ENCODE measurements at places on chromosomes 3 and 15. TPM values are rescaled to one million over a fixed set of nuclear protein-coding genes. Genes with fewer than 3 reads are reported as not detected.

DNA sequence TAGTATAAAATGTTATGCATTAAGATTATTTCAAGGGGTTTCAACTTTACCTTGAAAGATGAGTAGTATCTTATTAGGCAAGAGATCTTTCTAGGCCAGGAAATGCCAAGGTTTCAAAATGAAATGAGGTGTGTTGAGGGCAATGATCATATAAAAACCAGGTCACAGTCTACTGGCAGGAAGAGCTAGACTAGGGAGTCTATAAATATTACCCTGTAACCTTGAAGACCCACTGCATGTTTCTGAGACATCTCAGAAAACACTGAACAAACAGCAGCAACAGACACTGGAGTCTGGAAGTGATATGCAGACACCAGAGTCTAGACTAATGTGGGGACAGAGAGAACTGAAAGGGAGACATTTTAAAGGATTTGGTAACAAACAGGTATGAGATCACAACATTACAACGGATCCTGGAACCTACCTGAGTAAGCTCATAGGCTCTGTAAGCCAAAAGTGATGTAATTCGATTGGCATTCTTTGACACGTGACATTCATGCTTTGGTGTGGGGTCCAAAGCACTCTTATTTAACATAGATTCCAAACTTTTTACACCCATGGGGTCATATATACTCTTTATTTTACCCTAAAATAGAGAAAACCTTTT, 15.0 kb downstream of the TASOR start:
- no peak for DNase-seq

The ABCF3 gene
- 37.1 TPM for total RNA-seq

GRCh38 chr3:109116031-109116430, 1.9 kb downstream of the MORC1 start:
- DNase-seq: no peak

- no peak for DNase-seq
These were observed 247.7 kb upstream of the GADL1 start for GRCh38 chr3:31142139-31142538.

The ENTPD3 gene
- total RNA-seq: 13.9 TPM

GRCh38 chr3:15629860-15630597, 28.5 kb downstream of the BTD start:
- DNase-seq: peak; percentile 85

The THSD4 gene
- total RNA-seq: 1.9 TPM

DNA sequence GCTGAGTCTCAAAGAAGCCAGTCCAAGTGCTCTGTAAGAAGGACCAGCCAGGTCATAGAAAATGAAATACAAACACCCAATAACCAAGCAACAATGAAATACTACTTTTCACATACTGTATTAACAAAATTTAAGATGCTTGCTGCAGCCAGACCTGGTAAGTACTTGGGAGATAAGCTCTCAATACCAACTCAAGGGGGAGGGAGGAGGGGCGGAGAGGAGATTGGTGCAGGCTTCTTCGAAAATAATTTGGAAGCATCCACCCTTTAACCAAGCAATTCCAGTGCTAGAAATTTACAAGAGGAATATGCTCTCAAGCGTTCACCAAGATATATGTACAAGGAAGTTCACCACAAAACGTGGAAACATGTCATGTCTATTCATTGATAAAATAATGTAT, 7.6 kb upstream of the LRRC2 start:
- DNase-seq: no peak

The IL20RB gene
- not detected for total RNA-seq

The ECE2 gene
- 1.1 TPM for total RNA-seq

DNA sequence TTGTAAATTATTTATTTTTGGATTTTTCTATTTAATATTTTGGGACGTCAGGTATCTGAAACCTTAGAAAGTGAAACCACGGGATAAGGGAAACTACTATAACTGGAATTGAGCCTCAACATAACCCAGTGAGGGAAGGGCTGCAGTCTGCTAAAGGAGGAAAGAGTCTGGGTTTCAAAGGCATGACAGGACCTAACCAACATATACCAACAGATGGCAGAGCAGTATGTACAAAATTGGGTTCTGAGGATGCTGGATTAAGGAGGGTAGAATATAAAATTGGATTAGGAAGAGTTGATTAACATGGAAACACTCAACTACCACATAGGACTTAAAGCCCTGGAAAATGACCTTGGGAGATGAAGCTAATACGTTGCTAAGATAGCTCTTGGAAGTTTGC, 603.5 kb downstream of the MECOM start:
- DNase-seq: no peak

DNA sequence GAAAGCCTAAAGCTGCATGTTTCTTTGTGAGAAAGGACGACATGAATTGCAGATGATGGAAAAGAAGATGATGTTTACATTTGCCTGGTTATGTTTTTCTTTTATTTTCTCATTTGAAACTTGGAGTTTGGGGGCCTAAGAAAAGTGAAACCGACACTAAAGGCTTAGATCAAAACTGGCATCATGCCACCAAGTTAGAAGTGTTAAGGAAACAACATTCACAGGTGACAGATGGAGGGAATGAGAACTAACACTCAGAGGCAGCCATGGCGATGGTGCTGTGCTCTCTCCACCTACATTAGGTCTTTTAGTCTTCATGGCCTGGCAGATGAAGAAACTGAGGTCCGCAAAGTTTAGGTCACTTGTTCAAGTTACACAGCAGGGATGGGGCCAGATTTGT, 923.6 kb downstream of the TUSC7 start:
- DNase-seq: no peak

The GHSR gene
- total RNA-seq: not detected

GRCh38 chr3:127351321-127351720, 63.5 kb upstream of the PRR20G start:
- DNase-seq: no peak

DNA sequence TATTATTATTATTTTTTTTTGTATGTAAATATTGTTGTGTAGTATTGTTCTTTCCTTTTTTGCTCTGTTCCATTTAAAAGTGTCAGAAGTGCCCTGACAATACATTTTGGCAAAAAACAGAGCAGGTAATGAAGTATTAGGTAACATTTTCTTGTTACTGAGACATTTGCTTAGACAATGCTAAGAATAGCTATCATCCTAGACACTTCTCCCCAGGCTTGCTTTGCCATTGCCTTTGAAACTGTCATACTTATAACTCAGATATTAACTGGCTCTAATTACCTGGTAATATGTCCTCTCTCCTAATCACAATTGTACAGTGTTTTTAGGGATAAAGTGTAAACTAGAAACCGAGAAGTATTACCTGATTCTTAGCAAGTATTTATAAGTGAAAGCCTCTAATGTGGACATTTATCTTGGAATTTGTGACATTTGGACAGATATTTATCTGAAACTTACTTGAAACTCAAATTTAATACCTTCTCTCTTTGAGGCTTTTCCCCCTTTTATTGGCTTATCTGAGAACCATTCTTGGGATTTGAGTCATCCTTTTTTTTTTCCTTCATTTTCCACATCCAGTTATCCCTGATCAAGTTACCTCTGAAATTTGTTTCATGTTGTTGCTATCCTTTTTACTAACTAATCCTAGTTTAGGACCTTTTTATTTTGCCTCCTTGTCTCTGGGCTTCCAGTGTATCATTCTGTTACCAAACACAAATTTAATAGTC, 13.1 kb downstream of the ARIH1 start:
- no peak for DNase-seq

DNA sequence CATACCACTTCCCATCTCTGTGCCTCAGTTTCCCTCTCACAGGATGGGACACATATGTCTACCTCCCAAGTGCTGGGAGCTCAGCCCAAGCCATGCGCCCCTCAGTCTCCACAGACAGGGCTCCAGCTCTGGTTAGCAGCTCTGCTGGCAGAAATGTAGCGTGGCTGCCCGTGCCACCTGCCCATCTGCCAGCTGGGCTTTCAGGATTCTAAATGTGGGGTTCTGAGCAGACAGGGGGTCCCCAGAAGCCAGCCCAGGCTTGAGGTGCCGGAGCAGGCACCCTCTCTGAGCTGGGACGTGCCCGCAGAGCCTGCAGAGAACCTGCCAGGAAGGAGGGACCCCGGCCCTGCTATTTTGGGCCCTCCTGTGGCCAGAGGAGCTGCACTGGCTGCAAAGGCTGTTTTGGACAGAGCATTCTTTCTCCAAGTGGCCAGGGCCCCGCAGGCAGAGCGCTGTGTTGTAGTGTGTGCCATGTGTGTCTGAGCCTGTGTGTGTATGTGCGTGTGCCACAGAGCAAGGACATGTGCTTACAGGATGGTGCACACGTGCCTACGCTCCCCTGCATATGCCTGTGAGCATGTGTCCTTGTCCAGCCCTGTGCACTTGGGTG, 31.7 kb downstream of the PSTPIP1 start:
- DNase-seq: peak; percentile 55

The KBTBD12 gene
- 2.5 TPM for total RNA-seq

- DNase-seq: no peak
These were observed 13.4 kb upstream of the PDE8A start for GRCh38 chr15:84968301-84968700.

DNA sequence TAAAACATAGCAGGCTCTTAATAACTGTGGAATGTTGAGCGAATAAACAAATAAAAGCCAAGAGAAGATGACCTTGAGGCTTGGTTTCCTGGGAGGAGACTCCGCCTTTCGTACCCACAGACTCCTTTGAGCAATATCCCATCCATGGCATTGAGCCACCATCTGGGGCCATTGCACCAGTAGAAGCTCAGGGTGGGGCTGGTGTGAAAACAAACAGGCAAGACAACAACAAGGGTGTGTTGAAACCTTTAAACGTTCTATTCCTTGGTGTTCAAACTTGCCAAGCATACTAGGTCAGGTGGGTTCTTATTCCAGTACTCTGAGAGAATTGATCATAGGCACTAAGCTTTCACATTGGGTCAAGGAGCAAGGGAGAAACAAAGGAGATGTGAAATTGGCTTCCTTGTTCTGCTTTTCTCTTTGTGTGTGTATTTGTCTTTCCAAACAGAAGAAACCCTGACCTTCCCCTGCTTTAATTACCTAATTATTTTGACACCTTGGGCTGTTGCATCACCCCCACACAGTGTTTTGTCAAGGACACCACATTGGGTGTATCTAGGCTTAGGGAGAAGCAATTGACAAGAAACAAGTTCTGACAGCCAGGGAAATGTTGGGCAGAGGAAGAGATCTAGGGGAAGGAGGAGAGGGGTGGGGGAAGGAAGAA, 105.1 kb upstream of the BCL6 start:
- DNase-seq: no peak

The SAMD7 gene
- not detected for total RNA-seq

GRCh38 chr3:60582288-60582687, 669.0 kb downstream of the FHIT start:
- DNase-seq: no peak

GRCh38 chr3:197368330-197368729, 69.9 kb upstream of the DLG1 start:
- peak; percentile 9 for DNase-seq

GRCh38 chr3:148957586-148957985, 33.8 kb upstream of the GYG1 start:
- DNase-seq: no peak

- DNase-seq: no peak
These were observed 74.7 kb downstream of the SEC22A start for GRCh38 chr3:123276346-123277006.

- DNase-seq: no peak
These were observed 18.8 kb downstream of the TIPARP start for GRCh38 chr3:156693166-156693565.

GRCh38 chr3:127479449-127479848, 111.1 kb downstream of the TPRA1 start:
- DNase-seq: peak; percentile 63

DNA sequence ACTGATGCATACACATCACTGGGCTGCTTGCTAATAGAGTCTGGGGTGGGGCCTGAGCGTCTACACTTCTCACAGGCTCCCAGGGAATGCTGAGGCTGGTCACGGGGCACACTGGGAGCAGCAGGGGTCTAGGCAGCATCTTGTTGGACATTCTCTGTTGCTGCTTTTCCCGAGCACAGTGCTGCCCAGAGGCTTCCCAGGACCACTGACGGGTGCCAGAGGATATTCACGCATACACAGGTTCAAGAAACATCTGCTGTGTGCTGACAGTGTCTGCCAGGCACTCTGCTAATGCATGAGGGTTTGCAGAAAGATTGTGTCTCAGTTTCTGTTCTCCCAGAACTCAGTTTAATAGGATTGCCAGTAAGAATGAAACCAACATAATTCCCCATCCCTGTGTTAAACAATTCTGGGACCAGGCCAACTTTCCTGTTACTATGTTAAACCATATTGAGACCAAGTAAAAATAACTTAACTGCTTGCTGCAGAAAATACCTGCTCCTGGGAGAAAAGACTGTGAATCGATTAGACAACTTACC, 23.9 kb upstream of the BCL2L10 start:
- DNase-seq: no peak

DNA sequence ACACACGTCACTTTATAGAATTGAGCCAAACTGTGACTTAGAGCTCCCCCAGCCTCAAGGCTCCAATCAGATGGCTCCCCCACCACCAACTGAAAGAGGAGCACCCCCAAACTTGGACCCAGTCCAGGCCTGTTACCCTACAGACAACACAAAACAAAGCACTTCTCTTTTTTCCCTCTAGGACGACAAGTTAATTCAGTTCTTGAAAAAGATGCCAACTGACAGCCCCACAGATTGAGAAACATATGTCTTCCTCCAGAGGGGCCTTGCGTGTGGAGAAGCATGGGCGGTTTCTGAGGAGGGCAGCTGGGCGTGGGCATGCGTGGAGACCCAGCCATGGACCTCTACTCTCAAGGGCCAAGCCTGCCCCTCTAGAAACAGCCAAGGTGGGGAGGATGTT, 229.5 kb downstream of the SHQ1 start:
- DNase-seq: no peak

DNA sequence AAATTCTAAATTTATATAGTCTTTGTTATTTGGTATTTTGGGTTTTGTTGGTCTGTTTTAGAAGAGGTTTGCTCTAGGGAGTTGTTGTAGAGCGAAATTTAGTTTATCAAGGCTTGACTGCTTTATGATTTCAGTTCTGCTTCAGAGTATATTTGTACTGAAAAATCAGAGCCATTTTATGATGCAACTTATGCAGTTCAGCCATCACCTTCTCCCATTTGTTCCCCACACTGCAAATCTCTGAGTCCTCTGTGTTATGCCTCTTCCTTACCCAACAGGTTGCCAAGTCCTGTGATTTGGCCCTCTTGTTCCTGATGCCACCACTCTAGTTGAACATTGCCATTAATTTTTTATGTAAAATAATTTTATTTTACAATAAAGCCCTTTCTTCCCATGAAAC, 140.4 kb downstream of the ZNF609 start:
- no peak for DNase-seq

The AGBL1 gene
- total RNA-seq: 0.16 TPM

All from sigmoid colon (tissue), 7 donors.